ENCODE measurements at places on chromosomes 2 and 18.

DNA sequence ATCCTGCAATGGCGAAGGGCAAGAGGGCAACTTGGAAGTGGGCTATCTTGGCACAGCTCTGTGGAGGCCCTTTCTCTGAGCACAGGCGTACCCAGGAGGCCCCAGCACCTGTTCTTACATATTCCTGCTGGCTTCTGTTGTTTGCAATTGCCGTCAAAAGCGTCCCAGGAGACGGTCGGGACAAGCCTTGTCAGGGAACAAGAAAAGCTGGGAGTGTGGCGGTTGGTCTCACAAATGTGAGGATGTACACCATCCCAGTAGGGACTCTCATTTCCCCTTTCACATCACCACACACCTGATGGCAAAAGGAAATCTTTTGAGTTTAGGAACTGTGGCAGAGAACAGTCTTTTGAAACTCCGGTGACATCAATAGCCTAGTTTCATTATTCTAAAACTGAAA, 94.7 kb upstream of the EFEMP1 start:
- DNase-seq = no peak

- peak; percentile 75 for DNase-seq
Measured at GRCh38 chr2:170224692-170225294, 46.8 kb downstream of the MYO3B start.

DNA sequence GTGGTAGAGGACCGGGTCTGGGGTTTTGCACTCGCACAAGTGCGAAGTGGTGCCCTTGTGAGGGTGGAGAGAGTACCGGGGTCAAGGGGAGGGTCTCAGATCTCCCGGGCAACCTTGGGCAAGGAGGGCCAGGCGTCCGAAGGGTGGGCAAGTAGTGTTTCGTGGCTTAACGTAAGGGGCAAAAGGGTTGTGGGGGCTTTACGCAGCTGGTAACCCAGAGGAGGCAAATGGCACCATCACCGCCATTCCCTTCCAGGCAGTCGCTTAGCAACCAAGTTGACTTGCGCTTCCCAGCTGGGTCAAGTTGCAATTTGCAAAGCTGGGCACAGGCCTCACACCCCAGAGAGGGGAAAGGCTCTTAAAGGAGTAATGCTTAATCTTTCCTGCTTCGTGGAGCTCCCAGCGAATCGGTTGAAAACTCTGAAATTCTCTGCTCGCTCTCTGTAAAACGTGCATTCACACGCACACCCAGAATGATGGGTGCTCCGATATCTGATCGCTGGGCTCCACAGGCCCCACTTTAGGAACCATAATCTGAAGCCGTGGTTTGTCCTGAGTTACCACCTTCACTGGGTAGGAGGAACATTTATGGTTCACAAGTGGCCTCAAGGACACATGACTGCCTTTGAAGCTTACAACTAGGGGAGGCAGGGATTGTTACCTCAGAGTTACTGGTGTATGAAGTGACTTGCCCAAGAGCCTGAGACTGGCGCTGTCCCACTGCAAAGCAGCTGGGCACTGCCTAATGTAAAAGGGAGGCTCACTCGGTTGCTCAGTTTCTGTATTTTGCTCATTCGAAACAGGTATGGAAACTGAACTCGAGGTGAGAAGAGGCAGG, 127.9 kb downstream of the UXS1 start:
- no peak for DNase-seq

GRCh38 chr2:120241684-120242083, 11.0 kb upstream of the RALB start:
- DNase-seq = no peak

GRCh38 chr2:71348302-71348701, 16.7 kb downstream of the ZNF638 start:
- DNase-seq = no peak

- DNase-seq = no peak
Measured at GRCh38 chr2:240877460-240878340, 9.1 kb downstream of the AGXT start.

GRCh38 chr2:217478831-217479455, 523.9 kb downstream of the TNS1 start:
- no peak for DNase-seq

GRCh38 chr2:69836316-69836715, 6.9 kb downstream of the GMCL1 start:
- DNase-seq = no peak

- DNase-seq = no peak
Measured at GRCh38 chr18:8997634-8998033, 104.9 kb upstream of the NDUFV2 start.

DNA sequence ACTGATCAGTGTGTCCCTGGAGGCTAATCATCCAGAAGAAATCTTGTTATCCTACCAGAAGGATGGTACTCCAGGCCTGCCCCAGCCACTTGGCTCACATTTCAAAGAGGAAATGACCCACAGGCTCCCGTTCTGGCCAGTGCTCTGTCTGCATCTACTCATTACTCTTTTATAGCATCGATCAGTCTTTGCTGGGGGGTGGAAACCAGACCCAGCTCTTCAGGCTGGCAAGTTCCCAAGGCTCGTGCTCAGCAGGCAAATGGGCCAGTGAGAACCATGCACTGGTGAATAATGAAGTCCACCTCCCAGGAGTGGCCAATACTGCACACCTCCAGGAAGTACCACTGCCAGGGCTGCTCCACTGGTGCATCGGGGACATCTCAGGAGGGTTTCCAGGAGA, 38.8 kb downstream of the DNER start:
- no peak for DNase-seq

DNA sequence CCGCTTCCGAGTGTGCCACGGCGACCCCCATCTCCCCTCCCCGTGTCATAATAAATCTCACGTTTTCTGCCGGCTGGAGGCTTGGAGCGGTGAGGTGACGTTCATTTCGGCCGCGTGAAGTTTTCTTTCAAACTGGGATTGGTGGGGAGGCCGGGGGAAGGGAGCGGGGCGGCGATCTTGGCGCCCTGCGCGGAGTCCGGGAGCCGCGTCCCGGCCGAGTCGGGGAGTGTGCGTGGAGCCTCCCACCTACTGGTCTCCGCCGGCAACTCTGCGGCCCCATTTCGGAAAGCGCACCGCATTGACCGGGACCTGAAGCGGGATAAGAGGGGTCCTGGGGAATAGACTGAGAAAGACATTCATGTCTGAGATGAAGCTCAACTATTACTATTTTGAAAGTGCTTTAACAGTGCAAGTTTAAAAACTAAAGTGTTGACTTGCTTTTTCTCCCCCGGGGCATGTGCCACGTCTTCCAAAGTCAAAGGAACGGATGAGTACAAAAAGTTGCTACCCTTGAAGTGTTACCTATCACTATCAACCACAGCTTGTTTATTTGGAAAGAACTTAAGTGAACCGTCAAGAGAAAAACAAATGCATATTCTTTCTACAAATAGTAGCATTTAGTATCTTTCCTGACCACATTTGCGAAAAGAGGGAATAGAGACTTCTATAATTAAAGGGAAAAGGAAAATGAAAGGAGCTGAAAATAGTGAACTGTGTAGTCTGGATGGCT, 818 bp upstream of the IKZF2 start:
- no peak for DNase-seq

All from NCI-H1436 treated with DMSO at 0.1 percent for 48 hours (cell line).